ENCODE measurements at places on chromosomes 3 and 15.

DNA sequence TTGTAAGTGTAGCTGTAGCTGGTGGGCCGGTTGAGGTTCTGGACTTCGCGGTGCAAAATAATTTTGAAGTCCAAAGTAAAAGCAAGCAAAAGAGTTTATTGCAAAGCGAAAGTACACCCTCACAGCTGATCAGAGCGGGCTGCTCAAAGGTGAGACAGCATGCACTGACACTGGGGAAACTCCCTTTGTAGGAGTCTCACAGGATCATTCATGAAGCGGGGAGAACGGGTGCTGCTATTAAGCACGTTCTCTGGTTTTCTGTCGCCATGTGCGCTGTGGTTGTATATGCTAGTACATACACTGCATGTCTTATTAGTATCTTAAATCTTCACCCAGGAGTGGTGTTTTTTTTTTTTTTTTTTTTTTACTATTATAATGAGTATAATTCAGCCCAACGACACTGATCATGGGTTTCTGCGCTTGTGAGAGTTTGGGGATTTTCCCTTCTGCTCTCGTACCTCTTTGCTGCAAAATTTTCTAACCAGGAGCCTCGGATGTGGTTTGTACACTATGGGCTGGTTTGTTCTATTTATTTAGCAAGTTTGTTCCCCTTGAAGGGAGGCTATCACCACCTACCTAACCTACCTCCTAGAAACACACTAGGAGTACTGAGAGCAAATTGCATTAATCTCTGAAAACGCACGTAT is 1.4 kb upstream of the AP4E1 start:
- peak; percentile 54 for DNase-seq

DNA sequence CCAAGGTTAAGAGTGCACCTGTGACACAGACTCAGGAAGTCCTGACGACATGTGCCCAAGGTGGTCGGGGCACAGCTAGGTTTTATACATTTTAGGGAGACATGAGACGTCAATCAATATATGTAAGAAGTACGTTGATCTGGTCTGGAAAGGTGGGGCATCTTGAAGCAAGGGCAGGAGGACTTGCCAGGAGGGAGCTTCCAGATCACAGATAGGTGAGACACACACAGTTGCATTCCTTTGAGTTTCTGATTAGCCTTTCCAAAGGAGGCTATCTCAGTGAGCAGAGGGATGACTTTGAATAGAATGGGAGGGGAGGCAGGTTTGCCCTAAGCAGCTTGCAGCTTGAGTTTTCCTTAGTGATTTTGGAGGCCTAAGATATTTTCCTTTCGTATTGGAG is 257.4 kb downstream of the CGGBP1 start:
- DNase-seq: no peak

GRCh38 chr3:98545940-98546339 is 14.2 kb downstream of the GPR15 start:
- DNase-seq: no peak

GRCh38 chr15:81196576-81197254 is at the start of gene IL16:
TSS of gene IL16 (plus strand) at chr15:81196879. CDS start at chr15:81225400, 28,521 bp downstream.
- DNase-seq: no peak

- no peak for DNase-seq
Observed at GRCh38 chr15:34953851-34954250, 15.7 kb downstream of the AQR start.

- no peak for DNase-seq
Observed at GRCh38 chr3:154227531-154227930, 96.8 kb downstream of the DHX36 start.

DNA sequence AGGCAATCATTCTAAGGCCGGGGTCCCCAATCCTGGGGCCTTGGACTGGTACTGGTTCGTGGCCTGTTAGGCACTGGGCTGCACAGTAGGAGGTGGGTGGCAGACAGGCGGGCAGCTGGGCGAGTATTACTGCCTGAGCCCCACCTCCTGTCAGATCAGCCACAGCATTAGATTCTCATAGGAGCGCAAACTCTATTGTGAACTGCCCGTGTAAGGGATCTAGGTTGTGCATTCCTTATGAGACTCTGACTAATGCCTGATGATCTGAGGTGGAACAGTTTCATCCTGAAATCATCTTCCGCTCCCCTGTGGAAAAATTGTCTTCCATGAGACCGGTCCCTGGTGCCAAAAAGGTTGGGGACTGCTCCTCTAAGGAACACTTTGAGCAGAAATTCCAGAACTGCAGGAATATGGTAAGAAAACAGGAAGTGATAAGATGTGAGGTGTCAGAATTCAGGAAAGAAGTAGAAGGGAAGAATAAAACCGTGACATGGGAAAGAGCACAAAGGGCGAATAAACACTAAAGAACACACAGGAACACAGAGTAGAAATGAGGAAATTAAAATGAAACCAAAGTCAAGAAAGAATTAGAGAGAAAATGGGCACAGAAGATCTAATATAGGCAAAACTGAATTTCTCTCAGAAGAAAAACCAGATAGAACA is 57.6 kb downstream of the PDCD6IP start:
- DNase-seq: no peak

GRCh38 chr3:186532598-186533072 is 11.5 kb downstream of the CRYGS start:
- no peak for DNase-seq

DNA sequence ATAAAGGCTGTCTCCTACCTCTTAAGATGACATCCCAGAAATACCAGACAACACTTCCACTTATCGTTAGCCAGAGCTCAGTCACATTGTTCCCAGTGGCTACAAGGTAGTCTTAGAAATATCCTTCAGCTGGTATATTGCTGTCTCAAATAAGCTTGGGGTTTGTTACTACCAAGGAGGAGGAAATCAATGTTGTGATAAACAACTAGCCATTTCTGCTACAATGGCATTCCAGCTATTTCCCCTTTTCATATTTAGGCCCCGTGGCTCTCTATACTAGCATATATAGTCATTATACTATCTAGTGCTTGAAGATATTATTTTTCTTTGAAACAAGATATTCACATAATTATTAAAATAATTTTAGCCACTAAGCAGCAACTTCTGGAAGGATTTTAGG is 56.5 kb downstream of the VPS8 start:
- DNase-seq: no peak

DNA sequence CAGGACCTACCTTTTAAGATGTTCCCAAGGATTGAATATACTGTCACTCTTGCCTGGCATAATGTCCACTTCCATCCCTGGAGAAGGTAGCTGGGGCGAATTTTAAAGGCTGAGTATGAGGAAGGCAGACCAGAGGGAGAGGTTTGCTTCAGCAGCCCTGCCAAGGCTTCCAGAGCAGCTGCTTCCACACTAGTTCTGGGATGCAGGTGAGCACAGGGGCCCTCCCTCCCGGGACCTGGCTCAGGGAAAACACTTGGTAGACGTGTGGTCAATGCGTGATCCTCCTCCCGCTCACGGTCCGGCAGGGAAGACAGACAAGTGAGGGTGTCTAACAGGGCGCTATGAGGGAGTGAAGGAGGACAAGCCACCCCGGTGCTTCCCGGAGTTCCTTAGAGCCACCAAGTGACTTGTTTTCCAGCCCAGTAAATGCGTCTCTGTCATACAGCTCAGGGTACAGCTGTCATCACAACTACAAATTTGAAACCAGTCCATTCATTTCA is 327.6 kb downstream of the ARRDC4 start:
- no peak for DNase-seq

GRCh38 chr3:71127844-71128243 is 455.7 kb downstream of the FOXP1 start:
- no peak for DNase-seq

GRCh38 chr3:130915567-130916292 is 21.8 kb downstream of the ATP2C1 start:
- DNase-seq: no peak

DNA sequence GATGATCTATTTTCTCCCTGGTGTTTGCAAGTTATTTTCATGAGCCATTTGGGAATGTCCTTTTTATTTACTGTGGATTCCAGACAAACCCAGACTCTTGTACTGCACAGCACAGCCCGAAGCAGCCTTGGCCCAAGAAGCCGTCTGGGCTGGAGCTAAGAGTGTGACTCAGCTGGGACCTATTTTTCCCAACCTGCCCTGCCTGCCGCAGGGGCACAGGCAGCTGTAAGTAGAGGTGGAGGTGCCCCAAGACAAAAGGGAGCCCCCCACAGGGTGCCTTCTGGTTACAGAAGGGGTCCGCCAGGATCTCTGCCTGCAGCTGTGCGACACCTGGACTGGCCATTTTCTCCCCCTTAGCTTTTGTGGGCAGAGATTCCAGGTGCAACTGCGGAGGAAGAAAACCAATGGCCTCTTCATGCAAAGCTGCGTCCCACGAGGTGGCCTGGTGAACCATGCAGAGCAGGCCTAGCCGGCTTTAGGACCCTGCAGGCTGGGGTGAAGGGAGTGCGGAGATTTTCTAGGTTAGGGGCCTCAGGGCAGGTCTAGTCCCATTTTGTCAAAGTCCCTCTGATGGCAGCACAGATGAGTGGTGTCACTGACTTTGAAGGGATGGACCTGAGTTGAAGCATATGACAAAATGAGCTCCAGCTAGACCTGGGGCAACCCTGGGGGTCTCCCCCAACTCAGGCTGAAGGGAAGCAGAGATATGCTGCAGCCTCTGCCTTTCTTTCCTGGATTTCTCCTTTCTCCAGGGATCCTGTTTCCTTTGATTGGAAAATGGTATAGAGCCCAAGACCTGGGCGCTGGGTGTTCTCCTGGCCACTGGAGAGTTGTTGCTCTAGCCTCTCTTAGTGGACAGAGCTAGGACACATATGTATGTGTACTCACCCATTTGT is 131.2 kb downstream of the KLF13 start:
- no peak for DNase-seq

GRCh38 chr3:52827866-52828376 is 2.6 kb downstream of the ITIH4 start:
- no peak for DNase-seq

GRCh38 chr15:28921336-28921735 is 35.6 kb downstream of the APBA2 start:
- DNase-seq: no peak

- DNase-seq: no peak
Observed at GRCh38 chr3:64444490-64445108, 219.3 kb upstream of the PRICKLE2 start.

DNA sequence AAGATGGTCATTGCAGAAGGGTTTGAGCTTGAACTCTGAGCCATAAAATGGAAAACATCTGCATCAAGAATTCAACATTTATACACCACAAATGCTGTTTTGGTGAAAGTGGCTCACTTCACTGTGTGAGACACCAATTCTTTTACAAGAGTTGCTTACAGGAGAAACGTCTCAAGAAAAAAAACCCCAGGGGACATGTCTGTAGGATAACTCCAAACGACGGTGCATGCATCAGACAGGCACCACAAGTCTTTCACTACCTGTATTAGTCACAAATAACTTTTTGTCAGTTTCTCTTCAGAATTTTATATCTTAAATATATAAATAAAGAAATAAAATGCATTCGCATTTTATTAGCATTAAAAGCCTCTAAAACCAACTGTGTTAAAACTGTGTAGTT is 164.3 kb downstream of the EFHB start:
- DNase-seq: no peak

- no peak for DNase-seq
Observed at GRCh38 chr3:24598695-24599470, 104.2 kb upstream of the THRB start.

DNA sequence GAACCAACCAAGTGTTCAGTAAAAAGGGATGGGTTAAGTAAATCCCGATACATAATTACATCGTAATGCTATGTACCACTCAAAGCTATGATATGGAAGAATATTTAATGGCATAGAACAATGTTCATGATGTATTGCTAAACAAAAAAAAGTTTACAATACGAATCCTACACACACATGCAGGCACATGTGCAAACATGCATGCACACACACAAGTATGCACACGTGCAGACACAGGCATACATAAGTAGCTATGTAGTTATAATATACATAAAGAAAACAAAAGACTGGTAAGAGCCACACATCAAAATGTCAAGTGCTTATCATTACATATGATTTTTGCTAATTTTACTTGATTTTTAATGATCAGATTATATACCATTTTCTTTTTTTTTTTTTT is 74.2 kb downstream of the ARRDC4 start:
- DNase-seq: no peak

- no peak for DNase-seq
Observed at GRCh38 chr3:19573644-19574043, 360.4 kb downstream of the EFHB start.

GRCh38 chr15:35458176-35458856 is 87.6 kb downstream of the DPH6 start:
- no peak for DNase-seq

GRCh38 chr3:105746231-105746996 is 122.4 kb downstream of the CBLB start:
- DNase-seq: no peak

DNA sequence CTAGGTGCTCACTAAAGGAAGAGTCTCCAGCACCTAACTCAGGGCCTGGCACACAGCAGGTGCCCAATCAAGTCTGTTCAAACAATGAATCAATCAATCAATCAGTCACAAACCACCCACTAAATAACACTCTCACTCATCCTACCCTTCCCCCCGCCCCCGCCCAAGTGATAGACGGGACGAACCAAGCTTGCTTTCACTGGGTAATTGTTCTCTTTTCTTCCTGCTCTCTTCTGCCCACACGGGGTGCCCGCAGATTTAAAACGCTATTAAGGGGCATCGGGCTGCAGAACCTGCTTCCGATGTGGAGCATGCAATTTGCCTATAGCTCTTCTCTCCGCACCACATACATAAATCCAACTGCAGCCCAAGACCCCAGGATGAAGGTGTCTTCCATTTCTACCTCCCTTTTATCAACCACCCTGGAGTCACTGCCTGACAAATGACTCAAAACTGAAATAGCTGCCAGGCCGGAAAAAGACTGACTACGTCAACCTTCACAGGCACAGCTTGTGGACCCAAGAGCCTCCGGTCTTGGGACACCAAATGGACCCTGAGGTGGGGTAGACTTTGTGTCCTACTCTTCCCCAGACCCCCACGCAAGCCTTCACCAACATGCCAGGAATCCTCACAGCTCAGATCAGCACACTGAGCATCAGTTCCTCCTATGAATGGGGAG is 1.7 kb downstream of the KLHL25 start:
- peak; percentile 15 for DNase-seq

DNA sequence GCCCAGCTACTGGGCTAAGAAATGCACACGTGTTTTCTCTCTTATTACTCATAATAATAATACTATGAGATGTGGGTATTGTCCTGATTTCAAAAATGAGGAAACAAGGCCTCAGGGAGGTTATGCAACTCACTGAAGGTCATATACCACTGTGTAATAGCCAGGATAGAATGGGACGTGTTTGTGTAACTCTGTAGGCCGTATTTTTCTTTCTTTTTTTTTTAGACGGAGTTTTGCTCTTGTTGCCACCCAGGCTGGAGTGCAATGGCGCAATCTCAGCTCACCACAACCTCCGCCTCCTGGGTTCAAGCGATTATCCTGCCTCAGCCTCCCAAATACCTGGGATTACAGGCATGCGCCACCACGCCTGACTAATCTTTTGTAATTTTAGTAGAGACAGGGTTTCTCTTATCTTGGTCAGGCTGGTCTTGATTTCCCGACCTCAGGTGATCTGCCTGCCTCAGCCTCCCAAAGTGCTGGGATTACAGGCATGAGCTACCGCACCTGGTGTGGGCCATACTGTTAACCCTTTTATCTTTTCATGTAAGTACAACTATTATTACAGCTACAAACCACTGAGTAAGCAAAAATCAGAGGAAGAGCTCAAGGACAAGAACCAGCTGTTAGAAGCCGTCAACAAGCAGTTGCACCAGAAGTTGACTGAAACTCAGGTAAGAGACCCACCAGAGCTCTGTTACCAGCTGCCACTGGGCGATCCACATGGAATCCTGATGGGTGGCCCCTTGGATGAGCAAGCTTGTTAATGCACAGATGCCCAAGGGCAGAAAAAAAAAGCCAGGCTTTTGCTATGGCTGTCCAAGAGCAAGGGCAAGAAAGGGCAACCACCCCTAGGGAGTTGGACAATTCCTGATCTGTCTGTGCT is 6.7 kb downstream of the KNSTRN start:
- no peak for DNase-seq

GRCh38 chr3:52318186-52318816 is 2.2 kb downstream of the DNAH1 start:
- no peak for DNase-seq

All from stimulated activated CD4-positive, alpha-beta T cell treated with anti-CD3 and anti-CD28 coated beads, Interleukin-2, amount 100 ng/mL, for 48 hours (primary cell).